Brain pericyte (primary cell): ENCODE measurements at places on chromosomes 12 and 14.

DNA sequence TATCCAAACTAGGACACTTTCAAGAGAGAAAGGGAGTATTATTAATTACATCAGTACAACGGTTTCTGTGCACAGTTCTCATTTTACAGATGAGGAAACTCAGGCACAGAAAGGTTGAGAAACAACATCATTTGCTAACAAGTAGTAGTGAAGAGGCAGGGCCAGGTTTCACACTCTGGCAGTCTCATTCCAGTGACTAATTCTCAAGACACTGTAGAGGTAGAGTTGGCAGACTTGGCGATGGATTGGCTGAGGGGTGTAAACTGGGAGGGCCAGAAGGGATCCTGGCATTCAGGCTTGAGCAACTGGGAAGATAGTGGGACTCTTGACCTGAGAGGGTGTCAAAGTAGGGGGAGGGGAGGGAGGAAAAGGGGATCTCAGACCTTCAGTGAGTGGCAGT lies 73.8 kb upstream of the BDKRB2 start:
- DNase-seq, result no peak

- DNase-seq, result no peak
Observed at GRCh38 chr14:20143911-20144310, 5.3 kb downstream of the OR4N5 start.

GRCh38 chr14:74702293-74702692 lies 10.6 kb downstream of the AREL1 start:
- DNase-seq, result no peak

DNA sequence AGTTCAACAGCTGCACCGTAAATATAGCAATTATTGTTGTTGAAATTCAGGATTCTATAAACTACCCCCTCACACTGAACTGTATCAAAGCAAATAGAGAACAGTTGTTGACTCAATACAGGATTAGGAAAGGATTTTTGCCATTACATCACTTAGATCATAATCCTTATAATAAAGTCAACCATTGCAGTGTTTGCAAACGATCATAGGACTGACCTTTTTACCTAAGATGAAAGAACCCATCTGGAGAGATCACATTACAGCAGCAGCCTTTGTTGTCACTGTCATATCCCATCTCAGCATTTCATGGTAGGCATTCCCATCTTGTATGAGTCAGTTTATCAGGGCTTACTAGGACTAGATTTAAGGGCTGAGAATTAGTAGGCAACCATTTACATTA lies 96.1 kb downstream of the IPO8 start:
- no peak for DNase-seq

- DNase-seq, result no peak
Observed at GRCh38 chr12:115648463-115648862, 629.0 kb downstream of the MED13L start.

- DNase-seq, result no peak
Observed at GRCh38 chr12:12721176-12721751, 4.1 kb downstream of the CDKN1B start.

DNA sequence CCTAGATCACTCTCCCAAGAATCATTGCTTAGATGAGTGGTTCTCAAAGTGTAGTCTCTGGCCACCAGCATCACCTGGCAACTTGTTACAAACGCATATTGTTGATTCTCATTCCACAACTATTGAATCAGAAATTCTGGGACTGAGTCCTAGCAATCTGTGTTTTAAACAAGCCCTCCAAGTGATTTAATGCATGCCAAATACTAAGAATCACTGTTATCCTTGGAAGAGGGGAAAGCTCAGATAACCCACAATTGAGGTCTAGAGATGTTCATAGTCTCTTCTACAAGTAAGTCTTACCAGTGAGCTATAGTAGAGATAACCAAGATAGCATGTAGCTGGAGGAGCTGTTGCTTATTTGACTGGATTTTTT lies 666.6 kb downstream of the DIO2 start:
- no peak for DNase-seq

GRCh38 chr12:92968176-92968813 lies 39.2 kb upstream of the EEA1 start:
- no peak for DNase-seq

DNA sequence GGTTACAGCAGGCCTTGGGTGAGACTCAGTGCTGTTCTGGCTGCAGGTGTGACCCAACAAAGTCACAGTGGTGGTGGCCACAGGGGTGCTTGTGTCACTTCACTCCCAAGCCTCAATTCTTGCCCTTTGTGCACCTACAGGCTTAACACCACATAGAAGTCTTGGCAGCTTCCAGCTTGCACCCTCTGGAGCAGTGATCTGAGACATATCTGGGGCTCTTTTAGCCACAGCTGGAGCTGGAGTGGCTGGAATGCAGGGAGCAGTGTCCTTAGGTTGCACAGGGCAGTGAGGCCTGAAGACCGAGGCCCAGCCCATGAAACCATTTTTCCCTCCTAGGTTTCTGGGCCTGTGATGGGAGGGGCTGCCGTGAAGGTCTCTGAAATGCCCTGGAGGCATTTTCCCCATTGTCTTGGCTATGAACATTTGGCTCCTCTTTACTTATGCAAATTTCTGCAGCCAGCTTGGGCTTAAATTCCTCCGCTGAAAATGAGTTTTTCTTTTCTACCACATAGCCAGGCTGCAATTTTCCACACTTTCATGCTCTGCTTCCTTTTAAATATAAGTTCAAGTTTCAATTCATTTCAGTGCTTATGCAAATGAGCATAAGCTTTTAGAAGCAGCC lies 37.7 kb downstream of the ADAM21 start:
- DNase-seq, result no peak

GRCh38 chr12:131222329-131223139 lies 268.8 kb downstream of the ADGRD1 start:
- DNase-seq, result no peak
